ENCODE measurements at places on chromosomes 7 and 10. TPM values are rescaled to one million over a fixed set of nuclear protein-coding genes. Genes with fewer than 3 reads are reported as not detected.

Gene SLC18A3
- 0.32 TPM for total RNA-seq

GRCh38 chr7:47439181-47439667, 142.7 kb downstream of the TNS3 start:
- DNase-seq = no peak

Gene ZNF727
- 0.18 TPM for total RNA-seq

GRCh38 chr7:108660465-108660864, 90.8 kb downstream of the DNAJB9 start:
- no peak for DNase-seq

Gene PDK4
- not detected for total RNA-seq

Gene PIK3AP1
- total RNA-seq = 12.4 TPM

Gene LRIT1
- total RNA-seq = not detected

Gene THSD7A
- not detected for total RNA-seq

- DNase-seq = no peak
These were observed 8.5 kb upstream of the UNCX start for GRCh38 chr7:1224086-1224716.

Gene CELF2
- total RNA-seq = 131 TPM

- DNase-seq = no peak
These were observed 42.7 kb downstream of the GNAT3 start for GRCh38 chr7:80468931-80469714.
